ENCODE measurements at places on chromosomes 11 and 22. TPM values are rescaled to one million over a fixed set of nuclear protein-coding genes. Genes with fewer than 3 reads are reported as not detected.

Gene IGSF9B
- 1.5 TPM for total RNA-seq

DNA sequence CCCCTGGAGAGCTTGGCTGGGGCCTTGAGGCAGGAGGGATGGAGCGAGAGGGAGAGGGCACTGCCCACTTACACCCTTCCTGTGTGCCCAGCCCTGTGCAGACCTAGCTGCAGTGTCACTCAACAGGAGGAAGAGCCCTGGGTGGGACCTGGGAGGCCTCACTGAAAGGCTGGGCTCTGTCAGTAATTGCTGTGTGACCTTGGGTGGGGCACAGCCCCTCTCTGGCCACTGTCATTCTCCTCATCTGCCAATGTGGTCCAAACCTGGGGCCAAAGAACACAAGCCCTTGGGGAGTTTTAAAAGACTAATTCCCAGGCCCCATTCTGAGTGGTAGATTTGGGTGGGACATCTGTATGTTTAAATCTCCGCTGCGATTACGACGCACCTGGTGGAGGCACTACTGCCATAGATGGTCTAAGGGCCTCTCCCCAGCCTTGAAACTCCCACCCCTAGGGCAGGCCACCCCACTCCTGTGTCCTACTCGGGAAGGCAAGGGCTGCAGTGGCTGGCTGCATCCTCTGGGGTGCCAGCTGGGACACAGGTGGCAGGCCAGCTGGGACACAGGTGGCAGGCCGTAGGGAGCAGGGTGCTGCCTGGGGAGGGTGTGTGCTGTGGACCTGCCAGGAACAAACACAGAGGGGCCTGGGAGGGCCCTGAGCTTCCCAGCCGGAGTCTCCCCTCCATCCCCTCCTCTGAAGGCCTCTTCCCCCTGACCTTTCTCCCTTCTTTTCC lies 12.3 kb upstream of the SOX10 start:
- no peak for ATAC-seq

- ATAC-seq, result peak; percentile 53
These were observed 166.0 kb upstream of the RASSF10 start for GRCh38 chr11:12842933-12843636.

Gene KDM4E
- not detected for total RNA-seq

Gene CFAP300
- 0.80 TPM for total RNA-seq

GRCh38 chr11:124838805-124839127 lies 26.5 kb upstream of the ROBO3 start:
- ATAC-seq, result no peak

- ATAC-seq, result no peak
These were observed 219.7 kb downstream of the CEP164 start for GRCh38 chr11:117547195-117547850.

Gene PDXP
- 2.5 TPM for total RNA-seq

All from esophagus mucosa (tissue), 1 donor.